ENCODE measurements at places on chromosomes 5 and 9.

GRCh38 chr5:134133995-134134541 lies 19.6 kb downstream of the TCF7 start:
- no peak for DNase-seq

DNA sequence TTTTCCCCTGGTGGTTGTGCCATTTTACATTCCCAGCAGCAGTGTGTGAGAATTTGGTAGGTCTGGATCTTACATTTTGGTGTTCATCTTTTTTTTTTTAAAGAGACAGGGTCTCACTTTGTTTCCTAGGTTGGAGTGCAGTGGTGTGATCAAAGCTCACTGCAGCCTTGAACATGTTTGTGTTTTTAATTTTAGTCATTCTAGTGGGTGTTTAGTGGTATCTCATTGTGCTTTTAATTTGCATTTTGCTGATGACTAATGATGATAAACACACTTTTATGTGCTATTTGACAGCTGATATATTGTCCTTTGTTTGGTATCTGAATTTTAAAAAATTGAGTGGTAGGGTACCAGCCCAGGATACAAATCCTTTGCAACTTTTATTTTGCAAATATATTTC lies 53.4 kb upstream of the POMT1 start:
- no peak for DNase-seq

GRCh38 chr5:107570805-107571531 lies 99.8 kb downstream of the EFNA5 start:
- DNase-seq = no peak

- DNase-seq = no peak
These were observed 51.1 kb upstream of the UBTD2 start for GRCh38 chr5:172334641-172335040.

GRCh38 chr9:87062746-87063145 lies 115.4 kb upstream of the GAS1 start:
- DNase-seq = no peak

Measured in AG09319 (cell line).